ENCODE measurements at places on chromosomes 16 and 17.

DNA sequence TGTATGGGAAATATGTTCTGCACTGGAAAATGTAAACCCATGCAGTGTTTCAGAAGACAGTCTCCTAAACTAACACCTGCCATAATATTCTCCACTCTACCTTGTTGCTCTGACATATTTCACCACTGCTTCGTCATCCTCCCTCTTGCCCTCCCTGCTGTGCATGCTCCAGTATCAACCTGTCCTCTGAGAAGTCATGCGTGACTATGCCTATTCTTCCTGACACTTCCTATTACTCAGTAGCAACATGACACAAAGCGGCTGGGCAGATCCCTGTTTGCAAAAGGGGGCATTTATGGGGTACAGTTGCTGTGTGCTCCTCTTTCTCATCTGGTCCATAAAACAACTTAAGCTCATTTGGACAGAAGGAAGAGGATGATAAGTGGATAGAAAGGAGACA lies 805.6 kb upstream of the EEF2KMT start:
- no peak for DNase-seq

- no peak for DNase-seq
Measured at GRCh38 chr17:80777274-80777673, 214.4 kb upstream of the CHMP6 start.

- no peak for DNase-seq
Measured at GRCh38 chr17:16398270-16399267, 16.8 kb upstream of the TRPV2 start.

DNA sequence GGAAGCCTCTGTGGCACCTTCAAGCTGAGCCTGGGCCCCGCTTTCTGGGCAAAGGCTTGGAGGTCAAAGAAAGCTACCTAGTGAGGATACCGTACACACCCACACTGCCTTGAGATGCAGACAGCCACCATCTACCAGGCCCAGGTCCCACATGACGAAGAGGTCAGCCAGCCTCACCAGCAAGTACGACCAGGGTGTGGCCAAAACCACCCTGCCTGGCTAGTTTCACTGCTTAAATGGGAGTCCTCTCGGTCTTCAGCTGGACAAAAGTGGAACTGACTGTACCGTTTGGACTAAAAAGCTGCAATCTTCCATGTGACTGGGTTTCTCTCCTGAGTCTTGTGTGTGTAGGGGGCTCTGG lies 21.6 kb downstream of the VASN start:
- no peak for DNase-seq

- no peak for DNase-seq
Measured at GRCh38 chr17:33113991-33114370, 122.3 kb downstream of the SPACA3 start.

GRCh38 chr17:65074778-65075250 lies 18.3 kb upstream of the GNA13 start:
- peak; percentile 26 for DNase-seq

GRCh38 chr17:81980707-81981343 lies 3.4 kb downstream of the ASPSCR1 start:
- DNase-seq, result no peak

GRCh38 chr17:57502022-57502421 lies 243.1 kb downstream of the CCDC182 start:
- DNase-seq, result no peak

- peak; percentile 75 for DNase-seq
Measured at GRCh38 chr16:70685938-70686375, at the start of gene MTSS2. MTSS2 (minus strand) TSS chr16:70686053; CDS start chr16:70685791, 262 bp downstream.

GRCh38 chr16:87252269-87252970 lies 64.8 kb downstream of the C16orf95 start:
- DNase-seq, result no peak

GRCh38 chr17:62101090-62101489 lies 36.0 kb upstream of the MED13 start:
- DNase-seq, result no peak

GRCh38 chr16:53503991-53504663 lies 1.1 kb upstream of the AKTIP start:
- no peak for DNase-seq

DNA sequence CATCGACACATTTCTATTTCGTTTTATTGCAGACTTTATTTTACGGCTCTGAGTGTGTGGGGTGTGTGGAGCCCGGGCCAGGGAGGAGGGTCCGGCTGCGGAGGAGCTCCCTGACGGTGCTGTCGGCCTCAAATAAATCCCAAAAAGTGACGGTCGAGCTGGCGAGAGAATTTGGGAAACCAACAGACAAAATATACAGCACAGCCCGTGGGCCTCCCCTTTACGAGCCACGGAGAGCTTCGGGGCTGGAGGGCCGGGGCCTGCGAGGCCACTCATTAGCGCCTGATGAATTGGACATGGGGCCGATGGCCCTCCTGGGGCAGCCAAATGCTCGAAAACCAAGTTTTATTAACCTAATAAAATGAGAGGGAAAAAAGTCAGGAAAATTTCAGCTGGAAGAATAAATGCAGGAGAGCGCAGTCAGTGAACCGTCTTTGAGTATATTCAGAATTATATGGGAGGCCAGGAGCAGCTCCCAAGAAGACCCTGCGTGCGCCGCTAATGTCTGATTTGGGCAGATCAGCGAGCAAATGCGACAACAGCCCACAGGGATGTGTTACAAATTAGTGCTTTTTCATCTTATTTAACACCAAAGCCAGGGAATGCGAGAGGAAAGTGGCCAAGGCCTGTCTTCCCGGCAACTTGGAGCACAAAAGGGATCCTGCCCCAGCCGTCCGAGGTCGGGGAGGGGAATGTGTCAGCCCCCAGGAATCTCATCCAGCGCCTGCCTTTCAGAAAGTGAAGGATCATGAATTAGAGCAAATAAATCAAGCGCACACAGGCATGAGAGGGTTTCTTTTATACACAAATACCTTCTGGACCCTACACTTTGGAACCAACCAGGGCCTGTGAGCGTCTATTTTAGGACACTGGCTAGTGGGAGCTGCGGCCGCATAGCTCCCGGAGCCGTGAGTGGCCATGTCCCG lies 249.1 kb downstream of the C16orf95 start:
- DNase-seq, result no peak

- DNase-seq, result no peak
Measured at GRCh38 chr17:38601539-38602351, 4.0 kb downstream of the SRCIN1 start.

DNA sequence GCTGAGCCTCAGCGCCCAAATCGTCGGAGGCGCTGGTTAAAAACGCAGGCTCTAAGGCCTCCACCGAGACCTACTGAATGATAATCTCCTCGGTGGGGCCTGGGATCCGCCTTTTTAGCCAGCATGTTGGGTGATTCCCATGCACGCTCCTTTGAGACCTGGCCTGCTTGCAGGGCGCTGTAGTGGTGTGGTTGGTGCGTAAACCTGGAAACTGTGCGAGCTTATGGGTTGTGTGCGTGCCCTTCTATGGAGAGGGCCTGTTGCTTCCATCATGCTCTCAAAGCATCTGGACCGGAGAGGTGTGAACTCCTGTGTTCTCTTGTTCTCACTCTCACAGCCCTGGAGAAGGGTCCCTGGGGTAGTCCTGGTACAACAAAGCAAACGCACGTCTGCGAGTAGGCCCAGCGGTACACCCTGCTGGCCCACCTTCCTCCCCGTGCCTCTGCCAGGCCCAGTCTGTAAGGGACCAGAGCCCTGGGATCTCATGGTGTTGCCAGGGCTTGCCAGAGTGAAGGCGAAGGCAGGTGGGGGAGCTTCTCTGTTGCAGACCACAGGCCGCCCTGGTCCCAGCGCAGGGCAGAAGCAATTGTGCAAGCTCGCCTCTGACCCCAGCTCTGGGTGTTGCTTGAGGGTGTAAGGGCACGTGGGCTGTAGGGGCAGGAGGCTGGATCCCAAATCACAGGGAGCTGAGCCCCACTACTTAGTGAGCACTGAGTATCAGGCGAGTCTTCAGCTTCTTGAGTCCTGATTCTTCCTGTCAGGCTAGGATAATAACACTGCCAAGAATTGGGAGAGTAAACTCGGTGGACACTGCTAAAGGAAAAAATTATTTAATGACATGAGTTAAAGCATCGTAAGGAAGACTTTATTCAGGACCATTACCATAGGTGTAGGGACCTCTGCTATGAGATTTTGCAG lies 879 bp upstream of the LRRC75A start:
- DNase-seq, result no peak

GRCh38 chr16:49377196-49377755 lies 3.7 kb downstream of the C16orf78 start:
- no peak for DNase-seq

- no peak for DNase-seq
Measured at GRCh38 chr16:29111421-29111820, 126.6 kb downstream of the LAT start.

DNA sequence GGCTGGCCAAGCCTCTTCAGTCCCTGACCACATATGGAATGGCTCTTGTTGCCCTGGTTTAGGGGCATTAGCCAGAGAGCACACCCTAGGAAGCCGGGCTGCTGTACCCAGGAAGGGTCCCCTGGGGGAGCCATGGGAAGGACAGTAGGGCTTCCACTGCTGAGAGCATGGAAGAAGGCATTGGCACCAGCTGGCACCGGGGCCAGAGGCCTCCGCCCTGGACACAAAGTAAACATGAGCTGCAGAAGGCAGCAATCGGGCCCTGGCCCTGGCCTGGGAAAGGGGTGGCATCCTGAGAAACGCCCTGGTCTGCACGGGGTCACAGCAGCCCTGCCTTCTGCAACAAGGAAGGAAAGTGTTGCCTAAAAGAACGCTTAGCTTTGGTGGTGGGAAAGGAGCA lies 49.4 kb downstream of the VAC14 start:
- no peak for DNase-seq

GRCh38 chr17:57372156-57372555 lies 115.8 kb downstream of the MSI2 start:
- DNase-seq, result no peak
